Activated CD8-positive, alpha-beta memory T cell treated with anti-CD3 and anti-CD28 coated beads, Interleukin-2, amount 10 ng/mL, durations not matched to agents 7 days and 5 days (primary cell): ENCODE measurements at places on chromosomes 6 and 20. TPM values are rescaled to one million over a fixed set of nuclear protein-coding genes. Genes with fewer than 3 reads are reported as not detected.
A peak's percentile ranks its signal among the peaks of the same experiment; 100 is the strongest.

GRCh38 chr20:1274485-1275311, 8.6 kb downstream of the SNPH start:
- DNase-seq = peak; percentile 35
- no peaks in the 10 kb centered on the region for H3K27me3 ChIP-seq
- H3K27ac ChIP-seq = no peak overlapping the region

DNA sequence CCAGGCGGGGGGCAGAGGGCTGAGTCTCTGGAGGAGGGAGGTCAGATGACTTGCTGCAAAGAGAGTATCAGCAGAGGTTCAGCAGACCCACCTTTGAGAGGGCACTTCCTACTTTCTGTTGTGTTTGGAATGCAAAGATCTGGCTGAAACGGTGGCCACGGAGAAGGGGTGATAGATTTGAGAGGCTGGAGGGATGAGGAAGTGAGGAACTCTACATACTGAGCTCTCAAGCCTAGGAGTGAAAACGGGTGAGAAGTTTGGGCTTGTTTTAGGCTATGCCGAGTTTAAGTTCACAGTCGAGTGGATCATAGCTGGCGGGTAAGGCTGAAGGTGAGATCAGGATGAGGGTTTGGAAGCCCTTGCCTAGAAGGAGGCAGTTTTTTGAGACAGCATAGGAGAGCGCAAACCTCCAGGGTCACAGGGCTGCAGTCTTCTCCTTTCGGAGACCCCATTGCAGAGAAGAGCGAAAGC, 477 bp upstream of the ITPA start:
- peak overlapping the region; percentile 90 for H3K27ac ChIP-seq
- H3K27me3 ChIP-seq = no peaks in the 10 kb centered on the region
- no peak for DNase-seq
- H3K4me1 ChIP-seq = peaks cover 21% of the 10 kb centered on the region

DNA sequence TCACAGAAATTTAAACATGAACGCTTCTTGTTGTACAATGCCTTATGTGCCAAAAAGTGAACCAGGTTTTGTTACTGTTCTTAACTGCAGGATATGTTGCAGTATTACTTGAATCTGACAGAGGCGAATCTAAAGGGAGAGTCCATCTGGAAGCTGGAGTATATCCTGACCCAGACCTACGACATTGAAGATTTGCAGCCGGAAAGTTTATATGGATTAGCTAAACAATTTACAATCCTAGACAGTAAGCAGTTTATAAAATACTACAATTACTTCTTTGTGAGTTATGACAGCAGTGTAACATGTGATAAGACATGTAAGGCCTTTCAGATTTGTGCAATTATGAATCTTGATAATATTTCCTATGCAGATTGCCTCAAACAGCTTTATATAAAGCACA, 19.9 kb downstream of the SMPDL3A start:
- no peak overlapping the region for H3K27ac ChIP-seq
- H3K36me3 ChIP-seq = no peaks in the 10 kb centered on the region
- H3K4me3 ChIP-seq = no peak overlapping the region
- no peaks in the 10 kb centered on the region for H3K27me3 ChIP-seq
- no peaks in the 10 kb centered on the region for H3K4me1 ChIP-seq

GRCh38 chr6:39156801-39157200, 41.8 kb upstream of the SAYSD1 start:
- no peak overlapping the region for H3K27ac ChIP-seq
- no peak overlapping the region for H3K4me3 ChIP-seq
- no peak for DNase-seq
- H3K4me1 ChIP-seq = peaks cover 18% of the 10 kb centered on the region
- H3K36me3 ChIP-seq = peaks cover 10% of the 10 kb centered on the region

DNA sequence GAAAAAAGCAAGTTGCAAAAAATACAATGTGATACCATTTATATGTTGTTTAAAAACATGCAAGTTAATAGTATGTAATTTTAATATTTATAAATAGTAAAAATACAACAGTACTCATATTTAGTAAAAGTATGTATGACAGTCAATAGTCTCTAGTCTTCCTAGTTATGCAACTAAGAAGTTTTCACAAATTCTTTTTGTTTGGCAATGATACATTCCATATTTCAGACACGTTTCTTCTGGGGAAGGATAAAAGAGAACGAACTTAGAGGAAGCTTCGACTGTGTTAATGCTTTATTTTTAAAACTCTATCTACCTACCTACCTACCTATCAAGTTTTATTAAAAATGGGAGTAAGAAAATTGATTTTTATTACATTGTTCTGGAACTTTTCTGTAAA, 77.7 kb downstream of the UBE3D start:
- no peak for DNase-seq
- H3K36me3 ChIP-seq = peaks cover 1% of the 10 kb centered on the region
- no peaks in the 10 kb centered on the region for H3K27me3 ChIP-seq
- no peak overlapping the region for H3K4me3 ChIP-seq
- no peaks in the 10 kb centered on the region for H3K4me1 ChIP-seq
- H3K27ac ChIP-seq = no peak overlapping the region

RTN4IP1 gene
- total RNA-seq = 9.4 TPM

ZNF334 gene
- total RNA-seq = 1.7 TPM

BPI gene
- not detected for total RNA-seq
